ENCODE measurements at places on chromosomes 6 and 20. TPM values are rescaled to one million over a fixed set of nuclear protein-coding genes. Genes with fewer than 3 reads are reported as not detected.

- DNase-seq, result no peak
These were observed 55.3 kb downstream of the SSR1 start for GRCh38 chr6:7257521-7258230.

DNA sequence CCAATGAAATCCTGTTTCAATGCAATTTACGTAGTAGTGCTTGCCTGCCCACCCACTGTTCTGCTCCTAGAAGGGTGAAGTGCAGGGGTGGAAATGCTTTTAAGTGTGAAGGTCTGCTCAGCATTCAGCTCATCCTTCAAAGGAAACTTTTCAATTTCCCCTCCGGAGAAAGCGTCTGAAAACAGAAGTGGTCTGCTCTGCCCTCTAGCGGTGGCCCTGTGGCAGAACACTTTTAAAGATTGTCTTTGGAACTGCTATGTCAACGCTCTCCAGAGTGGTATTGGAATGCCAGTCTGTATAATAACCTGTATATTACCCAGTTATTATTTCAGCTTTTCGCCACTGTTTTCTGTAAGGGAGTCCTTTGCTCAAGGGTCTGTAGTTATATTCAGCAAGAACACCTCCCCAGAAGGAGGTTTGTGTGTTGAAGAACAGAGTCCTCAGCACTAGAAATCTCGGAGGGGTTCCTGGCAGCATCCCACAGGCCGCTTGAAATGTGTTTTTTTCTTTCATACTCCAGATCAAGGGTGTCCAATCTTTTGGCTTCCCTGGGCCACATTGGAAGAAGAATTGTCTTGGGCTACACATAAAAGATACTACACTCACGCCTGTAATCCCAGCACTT, 63.1 kb upstream of the KLHL31 start:
- no peak for DNase-seq

- no peak for DNase-seq
These were observed 644.1 kb downstream of the C6orf118 start for GRCh38 chr6:164665328-164665727.

DNA sequence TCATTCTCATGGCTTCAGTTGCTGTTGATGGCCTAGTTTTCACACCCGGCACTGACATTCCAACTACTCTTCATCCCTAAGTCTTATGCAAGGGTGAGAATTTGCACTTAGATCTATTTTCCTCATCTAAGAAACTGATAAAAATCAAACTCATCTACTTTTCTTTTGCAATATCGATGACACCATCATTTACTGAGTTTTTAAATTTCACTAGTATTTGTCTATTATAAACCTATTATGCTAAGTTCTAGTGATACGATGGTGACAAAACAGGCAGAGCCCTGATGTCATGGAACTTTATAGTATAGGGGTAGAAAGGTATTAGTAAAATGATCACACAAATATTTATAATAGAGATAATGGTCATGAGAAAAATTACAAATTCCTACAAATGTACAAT, 167.9 kb upstream of the CITED2 start:
- no peak for DNase-seq

GRCh38 chr20:63099456-63100173, 92.9 kb upstream of the BHLHE23 start:
- no peak for DNase-seq

DNA sequence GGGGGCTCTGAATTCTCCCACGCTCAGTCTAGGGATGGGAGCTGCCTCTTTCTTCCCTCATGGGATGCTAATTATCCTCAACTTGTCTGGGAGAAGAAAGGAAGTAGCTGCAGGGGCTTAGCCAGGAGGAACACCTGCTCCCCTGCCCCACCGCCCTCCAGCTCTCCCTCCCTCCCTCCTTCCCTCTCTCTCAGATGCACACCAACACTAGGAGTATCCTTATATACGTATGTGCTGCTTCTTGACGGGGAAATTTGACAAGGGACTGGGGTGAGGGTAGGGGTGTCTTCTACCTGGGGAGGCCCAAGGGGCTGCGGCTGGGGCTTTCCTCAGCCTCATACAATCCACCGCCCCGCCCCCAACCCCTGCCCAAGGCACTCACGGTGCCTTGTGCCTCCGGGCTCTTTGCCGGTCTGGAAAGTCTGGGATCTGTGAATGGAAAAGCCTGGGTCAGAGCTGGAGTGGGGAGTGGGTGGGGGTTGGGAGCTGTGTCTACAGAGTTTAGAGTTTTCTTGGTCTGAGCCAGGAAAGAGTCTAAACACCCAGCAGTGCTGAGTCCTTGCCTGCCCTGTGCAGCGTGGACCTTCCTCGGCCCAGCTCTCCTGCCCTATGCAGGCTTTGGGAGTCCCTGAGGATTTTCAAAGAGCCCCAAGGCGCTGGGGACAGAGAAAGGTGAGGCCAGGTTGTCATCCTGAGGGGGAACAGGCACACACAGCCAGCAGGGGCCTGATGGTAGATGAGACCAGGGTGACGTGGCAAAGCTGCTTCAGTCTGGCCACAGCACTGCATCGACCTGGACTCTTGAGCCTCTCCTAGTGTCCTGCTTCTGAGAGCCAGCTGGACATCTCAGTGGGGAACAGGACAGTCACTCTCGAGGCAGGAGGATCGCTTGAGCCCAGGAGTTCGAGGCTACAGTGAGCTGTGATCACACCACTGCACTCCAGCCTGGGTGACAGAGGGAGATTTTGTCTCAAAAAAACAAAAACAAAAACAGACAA, 29.3 kb upstream of the EMILIN3 start:
- DNase-seq, result peak; percentile 81

GRCh38 chr6:56510984-56511531, 131.6 kb downstream of the DST start:
- DNase-seq, result no peak

DNA sequence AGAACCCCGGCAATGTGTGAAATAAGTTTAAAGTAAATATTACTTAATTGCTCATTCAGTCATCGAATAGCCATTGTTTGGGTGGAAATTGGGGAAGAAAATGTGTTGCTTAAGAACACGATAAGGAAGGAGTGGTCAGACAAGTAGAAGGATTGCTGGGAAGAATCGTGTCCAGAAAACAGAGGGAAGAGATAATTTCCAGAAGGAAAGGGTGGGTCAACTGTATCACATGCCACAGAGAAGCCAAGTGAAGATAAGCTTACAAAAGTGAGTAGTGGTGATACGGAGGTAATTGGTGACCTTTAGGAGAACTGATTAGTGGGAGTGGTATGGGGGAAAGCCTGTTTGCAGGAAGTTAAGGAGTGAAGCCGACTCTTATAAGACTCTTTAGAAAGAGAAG, 306.2 kb downstream of the SOX4 start:
- no peak for DNase-seq

GRCh38 chr6:31270788-31271640, 878 bp downstream of the HLA-C start:
- DNase-seq, result peak; percentile 94

DNA sequence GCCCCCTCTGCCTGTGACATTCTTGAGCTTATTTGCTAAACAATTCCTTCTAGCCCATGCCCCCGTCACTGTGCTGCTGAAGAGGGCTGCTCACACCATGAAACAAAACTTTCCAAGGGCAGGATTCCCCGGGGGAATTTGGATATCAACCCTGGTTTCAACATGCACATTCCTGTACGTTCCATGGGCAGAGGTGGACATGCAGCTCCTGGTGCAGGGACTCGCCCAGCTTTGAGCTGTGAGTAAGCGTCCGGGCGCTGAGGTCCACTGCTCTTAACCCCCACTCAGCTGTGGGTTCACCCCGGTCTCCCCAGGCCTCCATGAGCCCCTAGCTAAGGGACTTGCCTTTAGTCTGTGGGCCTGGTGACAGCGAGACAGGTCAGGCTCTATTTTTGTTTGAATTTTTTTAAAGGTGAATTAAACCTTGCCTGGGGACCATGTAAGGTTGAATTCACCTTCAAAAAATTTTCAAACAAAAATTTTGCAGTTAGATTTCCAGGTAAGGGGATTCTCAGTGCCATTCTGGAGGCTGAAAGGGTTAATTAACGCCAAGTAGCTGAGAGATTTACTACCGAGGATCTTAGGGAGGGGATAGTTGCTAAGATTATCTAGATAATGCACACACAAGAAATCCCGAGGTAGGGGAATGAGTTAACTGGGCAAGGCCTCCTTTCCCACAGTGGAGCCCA, 70.3 kb upstream of the SLC22A23 start:
- no peak for DNase-seq

DNA sequence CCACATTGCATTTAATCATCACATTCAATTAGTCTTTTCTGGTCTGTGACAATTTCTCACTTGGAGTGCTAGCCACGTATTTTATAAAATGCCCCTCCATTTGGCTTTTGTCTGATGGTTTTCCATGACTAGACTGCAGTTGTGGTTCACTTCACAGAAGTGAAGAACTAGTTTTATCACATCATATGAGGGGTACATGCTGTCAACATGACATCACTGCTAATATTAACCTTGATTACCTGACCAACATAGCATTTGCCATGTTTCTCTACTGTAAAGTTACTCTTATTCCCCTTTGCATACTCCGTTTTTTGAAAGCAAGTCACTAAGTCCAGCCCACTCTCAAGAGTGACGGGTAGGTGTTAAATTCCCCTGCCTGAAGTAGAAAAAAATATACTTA, 48.0 kb upstream of the COL10A1 start:
- DNase-seq, result no peak

DNA sequence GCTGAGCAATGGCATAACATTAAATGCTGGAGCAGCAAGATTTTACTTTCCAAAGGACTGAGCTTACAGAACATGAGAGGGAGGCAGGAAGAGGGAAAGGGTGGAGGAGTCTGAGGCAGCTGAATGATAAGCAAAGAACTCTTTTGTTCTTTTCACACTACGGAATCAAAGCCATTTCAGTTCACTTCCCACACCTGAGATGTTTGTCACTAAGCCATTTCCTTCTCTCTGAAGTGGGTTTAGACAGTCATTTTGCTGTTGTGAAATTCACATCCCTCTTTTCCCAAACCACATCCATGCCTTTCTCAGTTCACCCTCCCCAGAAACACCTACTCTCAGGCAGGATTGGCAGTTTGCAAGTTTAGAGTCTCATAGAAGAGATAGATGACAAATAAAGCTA, 267.9 kb downstream of the ADGRG6 start:
- no peak for DNase-seq

DNA sequence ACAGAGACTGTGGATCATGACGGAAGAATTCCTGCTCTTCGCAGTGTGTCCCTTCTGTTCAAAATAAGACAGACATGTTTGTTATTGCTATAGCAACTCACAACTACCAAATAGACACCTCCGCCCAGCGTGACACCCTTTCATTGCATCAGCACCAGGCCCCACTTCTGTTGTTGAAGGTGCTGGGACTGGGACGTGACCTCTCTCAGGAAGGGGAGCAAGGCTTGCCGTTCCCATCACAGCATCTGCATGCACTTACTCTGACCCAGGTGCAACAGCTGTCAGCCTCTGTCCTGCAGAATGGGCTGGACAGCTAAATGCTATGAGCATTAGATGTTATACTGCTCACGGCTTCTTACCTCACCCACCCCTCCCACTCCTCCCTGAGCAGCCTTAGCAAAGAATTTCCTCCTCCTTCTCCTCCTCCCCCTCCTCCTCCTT, 94.1 kb downstream of the DACT2 start:
- DNase-seq, result peak; percentile 56

DNA sequence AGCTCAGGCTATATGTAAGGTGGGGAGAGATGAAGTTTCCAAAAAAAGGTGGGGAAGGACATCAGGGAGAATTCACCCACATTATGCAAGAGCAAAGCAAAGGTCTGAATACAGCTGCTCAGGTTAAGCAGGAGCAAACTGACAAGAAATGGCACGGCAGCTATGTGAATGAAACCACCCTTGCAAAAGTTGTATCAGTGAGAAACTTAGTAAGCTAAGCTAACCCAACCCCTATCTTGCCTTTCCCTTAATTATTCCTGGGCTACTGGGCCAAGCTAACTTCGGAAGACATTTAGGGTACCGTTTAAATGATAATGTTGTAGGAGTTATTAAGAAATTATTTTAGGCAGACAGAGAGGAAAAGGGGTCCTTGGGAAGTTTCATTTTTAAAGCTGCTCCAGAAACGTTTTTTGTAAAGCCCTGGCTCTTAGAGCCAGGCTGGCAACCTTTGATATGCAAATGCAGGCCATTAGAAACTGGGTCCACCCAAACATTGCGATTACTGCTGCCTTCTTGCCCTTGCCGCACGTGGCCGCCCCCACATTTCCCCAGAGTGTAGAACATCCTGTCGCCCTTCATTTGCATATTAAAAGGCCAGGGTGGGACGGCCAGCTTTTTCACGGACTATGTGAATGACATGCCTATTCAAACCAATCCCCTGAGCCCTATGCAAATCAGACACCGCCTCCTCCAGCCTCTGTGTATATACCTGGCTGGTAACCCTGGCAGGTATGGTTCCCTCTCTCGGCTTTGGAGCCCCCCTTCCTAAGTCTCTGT, 60.5 kb upstream of the SAMD5 start:
- DNase-seq, result no peak

- DNase-seq, result peak; percentile 61
These were observed 48.4 kb upstream of the EZR start for GRCh38 chr6:158867381-158868121.

GRCh38 chr20:62365814-62366369, 1.2 kb downstream of the LAMA5 start:
- no peak for DNase-seq

- DNase-seq, result no peak
These were observed 510.5 kb downstream of the HACE1 start for GRCh38 chr6:104349191-104349590.

DNA sequence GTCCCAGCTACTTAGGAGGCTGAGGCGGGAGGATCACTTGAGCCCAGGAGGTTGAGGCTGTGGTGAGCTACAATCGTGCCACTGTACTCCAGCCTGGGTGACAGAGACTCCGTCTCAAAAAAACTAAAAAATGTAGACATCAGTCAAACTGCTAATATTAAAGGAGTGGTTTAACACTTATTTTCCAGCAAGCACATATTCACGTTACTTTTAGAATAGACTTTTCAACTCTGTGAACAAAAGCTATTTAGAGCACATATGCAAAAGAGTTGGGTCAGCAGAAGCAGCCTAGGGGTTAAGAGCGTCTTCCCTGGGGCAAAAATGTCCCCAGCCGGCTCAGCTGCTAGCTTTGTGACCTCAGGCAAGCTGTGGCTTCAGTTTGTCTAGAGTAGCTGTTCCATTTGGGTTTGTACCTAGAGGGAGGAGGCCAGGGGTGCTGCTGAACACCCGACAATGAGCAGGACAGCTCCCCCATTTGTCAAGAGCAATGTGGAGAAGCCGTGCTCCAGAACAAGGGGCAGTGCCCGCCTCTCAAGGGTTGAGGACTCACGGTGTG, 62.5 kb upstream of the PTGIS start:
- DNase-seq, result no peak

- DNase-seq, result no peak
These were observed 761.1 kb upstream of the MMS22L start for GRCh38 chr6:98044151-98044561.

- DNase-seq, result no peak
These were observed 36.1 kb downstream of the F13A1 start for GRCh38 chr6:6284221-6284966.

LINC00237 gene
- 0.32 TPM for total RNA-seq

SPATA2 gene
- 5.3 TPM for total RNA-seq

MICB gene
- 1.5 TPM for total RNA-seq

PLN gene
- total RNA-seq, result 1.8 TPM

LKAAEAR1 gene
- not detected for total RNA-seq
